ENCODE measurements at places on chromosomes 5 and 9.

DNA sequence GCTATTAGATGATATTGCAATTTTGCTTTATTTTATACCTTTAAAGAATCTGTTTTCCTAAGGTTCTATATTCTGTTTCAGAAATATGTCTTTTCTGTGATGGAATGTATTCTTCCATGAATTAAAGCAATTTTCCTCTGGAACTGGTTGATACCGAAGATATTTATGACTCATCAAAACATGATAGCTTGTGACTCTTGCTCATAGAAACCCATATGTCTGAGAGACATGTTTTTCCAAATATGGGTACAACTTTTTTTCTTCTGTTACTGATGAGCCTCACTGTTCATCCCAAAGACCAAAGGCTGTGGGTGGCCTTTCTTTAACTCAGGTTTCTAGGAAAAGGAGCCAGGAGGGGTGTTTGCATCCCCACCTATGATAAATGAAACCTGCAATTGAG, 126.1 kb upstream of the PAPPA start:
- DNase-seq: no peak

GRCh38 chr5:164191240-164191639, 685.8 kb downstream of the MAT2B start:
- no peak for DNase-seq

- no peak for DNase-seq
Observed at GRCh38 chr5:150153957-150154617, 1.6 kb downstream of the PDGFRB start.

DNA sequence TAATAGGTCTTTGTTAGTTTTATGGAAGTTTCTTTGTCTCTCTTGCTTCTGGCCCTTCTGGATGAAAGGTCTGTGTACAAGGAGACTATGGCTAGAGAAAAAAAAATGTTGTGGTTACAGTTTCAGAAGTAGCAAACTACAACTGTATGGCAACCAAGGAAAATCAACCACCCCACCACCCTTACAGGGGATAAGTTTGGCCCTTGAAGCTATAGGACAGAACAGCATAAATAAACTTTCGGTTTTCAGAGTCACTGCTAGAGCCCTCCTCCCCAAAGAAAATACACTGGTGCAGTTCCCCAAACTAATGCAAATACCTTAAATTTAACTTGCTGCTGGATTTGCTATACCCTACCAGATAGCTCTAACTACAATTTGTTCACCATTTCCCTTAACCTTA, 1216.7 kb downstream of the EFNA5 start:
- DNase-seq: no peak

GRCh38 chr5:176850371-176851245, 40.2 kb downstream of the UNC5A start:
- no peak for DNase-seq

Data from activated T-cell treated with anti-CD3 and anti-CD28 coated beads for 4 hours (primary cell).